Right forelimb (tissue), 1 donor: ENCODE measurements at places on chromosomes 5 and 9.
A peak's percentile ranks its signal among the peaks of the same experiment; 100 is the strongest.

DNA sequence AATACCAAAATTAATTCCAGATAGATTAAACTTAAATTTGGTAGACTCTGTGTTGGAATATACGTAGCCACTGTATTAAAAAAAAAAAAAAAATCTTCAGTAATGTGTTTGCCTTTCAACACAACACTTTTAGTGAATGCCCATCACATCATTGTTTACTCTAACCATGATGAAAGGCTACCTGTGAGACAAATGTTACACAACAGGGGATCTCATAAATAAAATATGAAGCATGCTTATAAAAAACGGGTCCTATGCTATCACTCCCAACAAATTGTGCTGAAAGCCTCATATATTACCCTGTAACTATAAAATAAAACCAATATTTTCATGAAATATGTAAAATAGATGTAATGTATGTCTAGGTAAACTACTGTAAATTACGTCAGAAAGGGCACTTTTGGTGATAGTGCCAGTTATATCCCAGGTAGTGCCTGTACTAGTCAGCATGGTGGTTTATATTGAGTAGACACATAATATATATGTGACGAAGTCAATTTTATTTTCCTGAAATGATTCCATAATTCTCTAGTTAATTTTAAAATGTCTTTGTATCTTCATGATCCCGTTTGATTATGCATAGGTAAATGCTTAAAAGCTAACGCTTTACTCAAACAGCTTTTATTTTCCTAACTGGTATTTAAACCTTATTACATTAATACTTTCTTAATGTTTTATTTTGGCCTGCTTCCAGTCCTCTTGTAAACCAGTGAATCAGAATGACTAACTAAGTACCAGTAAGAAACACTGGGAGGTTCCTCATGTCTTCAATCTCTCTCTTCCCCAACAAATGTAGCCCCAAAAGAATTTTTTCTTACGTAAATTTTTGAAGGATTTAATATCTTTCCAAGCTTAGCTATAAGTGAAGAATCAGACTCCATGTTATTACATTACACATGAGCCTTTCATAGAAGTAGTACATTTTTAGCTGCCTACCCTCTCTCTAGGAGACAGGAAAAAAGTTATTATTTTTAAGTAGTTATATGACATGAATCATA is 420.3 kb downstream of the GABRG2 start:
- no peak for DNase-seq

DNA sequence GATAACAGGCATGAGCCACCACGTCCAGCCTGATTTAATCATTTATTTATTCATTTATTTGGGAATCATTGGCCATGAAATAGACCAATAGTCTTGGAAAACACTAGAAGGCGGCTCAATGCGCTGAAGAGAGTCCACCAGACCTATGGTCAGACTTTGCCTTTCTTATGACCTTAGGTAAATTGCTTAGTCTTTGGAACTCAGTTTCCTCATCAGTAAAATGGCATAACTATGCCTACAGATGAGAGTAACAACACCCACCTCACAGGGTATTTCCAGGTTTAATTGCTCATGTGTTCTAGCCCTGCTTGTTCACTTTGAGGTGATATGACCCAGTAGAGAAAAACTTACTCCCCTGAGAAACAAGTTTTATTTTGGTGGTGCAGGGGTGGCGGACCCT is 38.2 kb upstream of the CPEB4 start:
- no peak for DNase-seq

GRCh38 chr9:108783731-108784495 is 71.9 kb downstream of the ACTL7B start:
- peak; percentile 68 for DNase-seq

DNA sequence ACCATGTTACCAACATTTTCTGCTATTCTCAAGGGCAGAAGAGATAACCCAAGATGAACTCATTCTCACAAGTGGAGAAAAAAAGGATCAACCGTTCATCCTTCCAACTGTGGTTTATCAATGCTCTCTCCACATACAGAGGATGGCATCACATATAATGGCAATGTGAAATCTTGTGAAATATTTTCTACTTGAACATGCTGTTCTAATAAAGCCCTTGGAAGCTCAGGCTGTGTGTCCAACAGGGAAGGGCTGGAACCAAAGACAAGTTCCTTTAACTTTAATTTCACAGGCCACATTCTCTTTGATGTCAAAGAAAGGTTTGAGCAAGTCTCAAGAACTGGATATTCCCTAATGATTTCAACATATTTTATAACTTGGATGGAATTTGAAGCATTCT is 230.5 kb downstream of the SPOCK1 start:
- DNase-seq = no peak

DNA sequence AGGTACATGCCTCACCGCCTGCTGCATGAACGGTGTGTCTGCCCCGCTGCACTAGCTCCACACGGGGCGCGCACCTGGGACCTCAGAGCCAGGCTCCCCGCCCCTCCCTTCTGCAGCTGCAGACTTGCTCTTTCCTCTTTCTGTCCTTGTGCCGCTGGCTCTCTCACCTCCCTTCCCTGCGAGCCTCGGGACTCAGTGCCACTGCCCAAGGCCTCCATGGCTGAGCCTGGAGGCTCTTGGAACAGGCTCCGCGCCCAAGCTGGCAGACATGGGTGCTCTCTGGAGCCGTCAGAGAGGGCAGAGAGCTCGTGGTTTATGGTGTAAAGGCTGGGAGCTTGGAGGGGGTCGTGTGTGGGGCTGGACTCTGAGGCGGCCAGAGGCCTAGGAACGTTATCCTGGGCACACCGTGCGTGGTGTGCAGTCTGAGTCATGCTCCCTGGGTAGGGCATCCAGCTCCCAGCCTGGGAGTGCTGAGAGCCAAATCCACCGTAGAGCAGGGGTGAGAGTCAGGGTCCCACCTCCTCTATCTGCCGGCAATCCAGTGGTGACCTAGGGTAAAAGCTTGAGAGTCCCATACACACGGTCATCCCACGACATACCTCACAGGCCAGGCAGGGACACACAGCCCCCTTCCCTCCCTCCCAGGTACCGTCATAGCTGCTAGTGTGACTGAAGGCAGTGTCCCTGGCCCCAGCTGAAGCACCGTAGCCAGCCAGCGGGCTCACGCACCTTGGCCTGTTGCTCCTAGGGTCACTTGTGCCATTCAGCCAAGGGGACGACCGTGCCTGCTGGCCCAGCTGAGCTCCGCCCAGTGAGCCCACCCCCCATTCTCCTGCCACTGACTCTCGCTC is 22.4 kb downstream of the GOLGA2 start:
- DNase-seq = no peak

GRCh38 chr5:116531117-116531516 is 43.5 kb downstream of the SEMA6A start:
- no peak for DNase-seq

DNA sequence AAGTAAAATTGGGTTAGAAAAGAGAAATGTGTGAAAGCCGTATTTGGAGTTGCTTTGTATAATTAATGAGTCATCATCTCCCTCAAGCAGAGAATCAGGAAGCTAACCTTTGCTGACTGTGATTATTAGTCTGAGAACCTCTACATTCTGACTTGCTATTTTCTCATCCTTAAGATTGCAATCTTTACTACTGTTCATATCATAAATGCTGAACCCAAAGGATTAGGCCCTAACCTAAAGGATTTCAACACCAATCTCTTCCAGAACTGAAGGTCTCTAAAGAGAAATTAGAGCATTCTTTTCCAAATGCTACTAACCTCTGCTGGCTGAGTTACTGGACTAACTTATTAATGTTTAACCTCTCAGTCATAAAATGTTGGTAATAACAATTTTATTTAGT is 538.1 kb upstream of the MEF2C start:
- no peak for DNase-seq

- DNase-seq = no peak
Observed at GRCh38 chr5:67063791-67064190, 132.8 kb downstream of the CD180 start.

GRCh38 chr9:89372230-89372816 is 54.0 kb downstream of the SECISBP2 start:
- no peak for DNase-seq

GRCh38 chr5:160475864-160476438 is 54.3 kb downstream of the PTTG1 start:
- no peak for DNase-seq

- no peak for DNase-seq
Observed at GRCh38 chr5:106639488-106639887, 1031.2 kb downstream of the EFNA5 start.

- no peak for DNase-seq
Observed at GRCh38 chr5:73856997-73857396, 231.0 kb downstream of the ARHGEF28 start.

GRCh38 chr9:35533398-35533797 is 43.5 kb downstream of the RUSC2 start:
- DNase-seq = no peak

DNA sequence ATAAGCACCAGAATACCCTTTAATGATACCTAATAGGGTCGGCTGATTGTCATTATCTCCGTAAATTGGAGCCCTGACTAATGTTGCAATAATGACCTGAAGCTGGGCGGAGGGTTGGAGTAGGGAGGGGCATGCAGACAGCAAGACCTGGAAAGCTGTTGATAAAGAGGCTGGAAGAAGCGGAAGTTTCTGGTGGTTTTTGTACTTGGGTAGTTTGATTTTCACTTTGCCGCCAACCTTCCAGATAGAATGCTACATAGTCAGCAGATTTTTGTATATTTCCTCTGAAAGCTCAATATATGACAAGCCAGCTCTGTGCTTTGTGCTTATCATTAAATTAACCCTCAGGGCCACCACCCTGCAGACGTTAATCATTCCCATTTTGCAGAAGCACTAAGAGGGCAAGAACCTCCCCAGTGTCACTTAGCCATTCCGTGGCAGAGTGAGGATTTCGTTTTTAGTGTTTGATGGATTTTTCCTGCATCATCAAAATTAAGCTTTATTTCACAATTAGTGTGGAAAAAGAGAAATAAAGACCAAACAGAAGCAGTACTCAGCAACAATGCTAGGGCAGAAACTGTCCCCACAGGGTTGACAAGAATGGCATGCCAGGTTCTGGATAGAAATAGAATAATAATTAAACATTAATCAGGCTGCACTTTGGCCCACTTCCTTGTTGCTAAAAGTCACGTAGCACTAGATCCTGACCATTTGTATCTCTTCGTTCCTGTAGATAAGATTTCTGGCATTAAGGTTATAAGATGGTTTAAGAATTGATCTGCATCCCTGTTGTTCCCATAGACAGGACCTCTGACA is 34.7 kb downstream of the DIRAS2 start:
- DNase-seq = no peak

DNA sequence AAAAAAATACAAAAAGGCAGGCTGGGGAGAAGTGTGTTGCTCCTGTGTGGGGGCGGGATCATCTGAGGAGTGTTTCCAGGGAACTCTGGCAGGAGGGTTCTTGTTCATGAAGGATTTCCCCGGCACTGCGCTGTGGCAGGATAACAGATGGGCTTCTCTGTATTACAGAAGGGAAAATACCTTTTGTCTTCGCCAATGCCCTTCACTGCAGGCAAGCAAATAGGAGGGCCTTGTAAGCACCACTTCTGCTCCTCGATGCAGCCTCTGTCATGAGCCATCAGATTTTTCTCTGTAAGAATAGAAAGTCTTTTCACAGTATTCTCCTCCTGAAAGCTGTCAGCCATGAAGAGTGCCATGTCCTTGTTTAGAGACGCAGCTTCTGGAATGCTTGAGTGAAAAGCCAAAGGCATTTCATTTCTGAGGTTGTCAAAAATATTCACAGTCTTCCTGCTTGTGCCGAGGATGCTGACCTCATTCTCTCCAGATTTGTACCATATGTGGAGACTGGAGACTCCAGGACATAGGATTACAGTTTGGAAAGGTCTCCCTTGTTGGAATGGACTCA is 294.0 kb downstream of the YTHDC2 start:
- DNase-seq = peak; percentile 58

GRCh38 chr9:74973714-74974113 is 21.0 kb upstream of the C9orf40 start:
- DNase-seq = no peak

DNA sequence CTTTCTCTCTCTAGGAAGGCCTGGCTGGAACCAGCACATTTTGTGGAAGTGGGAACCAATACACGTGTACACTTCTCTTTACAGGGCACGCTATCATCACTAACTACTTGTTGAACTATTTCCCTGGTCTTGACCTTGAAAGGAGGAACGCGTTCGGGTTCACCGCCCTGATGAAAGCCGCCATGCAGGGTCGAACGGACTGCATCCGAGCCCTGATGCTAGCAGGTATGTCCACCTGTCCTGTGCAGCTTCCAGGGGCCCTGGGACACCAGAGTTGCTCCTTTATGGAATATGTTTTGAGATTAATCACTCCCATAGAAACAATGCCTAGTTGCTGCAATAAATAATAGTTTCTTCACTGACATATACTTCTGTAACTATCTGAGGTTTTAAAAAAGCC is 74.1 kb downstream of the ANKRD33B start:
- peak; percentile 13 for DNase-seq

- peak; percentile 54 for DNase-seq
Observed at GRCh38 chr9:129626625-129627284, 792 bp downstream of the NTMT1 start.

GRCh38 chr9:12425878-12426864 is 267.0 kb upstream of the TYRP1 start:
- DNase-seq = no peak

GRCh38 chr5:57499262-57500050 is 16.8 kb upstream of the ACTBL2 start:
- no peak for DNase-seq

- DNase-seq = no peak
Observed at GRCh38 chr5:158812408-158812807, 287.3 kb downstream of the EBF1 start.

DNA sequence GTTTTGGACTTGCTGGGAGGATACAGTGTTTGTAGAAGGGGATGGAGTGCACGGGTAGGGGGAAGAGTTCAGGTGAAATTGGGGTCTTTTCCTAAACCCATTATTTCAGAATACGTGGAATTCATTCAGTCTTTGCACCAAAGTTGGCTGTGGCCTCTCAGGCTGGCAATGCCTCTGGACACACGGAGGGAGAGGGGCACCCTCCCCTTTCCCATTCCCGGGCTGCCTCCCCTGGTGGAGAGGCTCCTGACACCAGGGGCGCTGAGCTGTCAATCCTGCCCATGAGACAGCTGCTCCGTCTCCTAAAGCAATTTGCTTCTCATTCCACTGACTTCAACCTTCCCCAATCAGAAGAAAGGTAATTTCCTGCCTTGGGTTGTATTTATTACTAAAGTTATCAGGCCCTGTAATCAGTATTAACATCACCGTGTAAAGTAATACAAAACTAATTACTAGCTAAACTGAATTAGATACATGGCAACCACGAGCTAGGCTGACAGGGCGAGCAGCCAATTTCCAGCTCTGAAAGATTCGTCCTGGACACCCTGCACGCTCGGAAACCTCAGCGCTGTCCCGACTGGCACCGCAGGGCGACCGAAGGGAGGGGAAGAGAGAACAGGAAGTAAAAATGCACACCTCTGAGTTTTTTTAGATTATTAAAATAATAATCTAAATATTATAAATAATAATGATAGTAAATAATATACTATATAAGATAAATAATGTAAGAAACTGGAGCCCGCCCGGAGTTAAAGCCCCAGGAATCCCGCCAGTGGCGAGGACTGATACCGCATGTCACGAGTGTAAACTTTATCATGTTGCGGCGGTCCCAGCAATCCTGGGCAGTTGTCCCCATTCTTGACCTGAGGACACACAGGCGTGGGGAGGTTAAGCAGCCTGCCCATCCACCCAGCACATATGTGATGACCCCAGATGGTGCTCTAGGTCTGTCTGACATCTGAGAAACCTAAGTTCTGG is 6.9 kb upstream of the OLFM1 start:
- no peak for DNase-seq
